ENCODE measurements at places on chromosomes 1 and 21.
A peak's percentile ranks its signal among the peaks of the same experiment; 100 is the strongest.

DNA sequence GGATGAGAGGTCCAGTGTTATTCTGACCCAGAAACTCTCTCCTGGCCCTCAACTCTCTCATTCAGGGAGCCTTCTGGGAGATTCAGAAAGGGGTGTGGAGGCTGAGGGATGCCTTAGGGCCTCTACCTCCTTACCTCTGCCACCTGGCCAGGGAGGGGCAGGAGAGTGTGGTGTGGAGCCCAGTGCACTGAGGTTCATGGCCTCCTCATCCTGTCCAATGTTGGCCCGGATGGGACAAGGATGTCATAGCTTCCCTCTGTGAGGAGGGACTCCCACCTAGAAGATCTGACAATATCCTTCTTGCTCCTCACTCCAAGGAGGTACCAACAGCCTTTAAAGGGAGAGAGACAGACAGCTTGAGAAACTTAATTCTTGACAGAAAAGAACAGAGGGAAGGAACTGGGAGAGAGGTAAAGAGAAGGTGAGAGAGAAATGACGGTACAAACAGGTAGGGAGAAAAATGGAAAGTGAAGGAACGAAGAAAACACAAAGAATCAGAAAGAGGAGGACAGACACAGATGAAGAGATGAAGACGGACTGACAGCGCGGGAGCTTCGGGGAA lies 779 bp downstream of the BEND5 start:
- DNase-seq = peak; percentile 47

DNA sequence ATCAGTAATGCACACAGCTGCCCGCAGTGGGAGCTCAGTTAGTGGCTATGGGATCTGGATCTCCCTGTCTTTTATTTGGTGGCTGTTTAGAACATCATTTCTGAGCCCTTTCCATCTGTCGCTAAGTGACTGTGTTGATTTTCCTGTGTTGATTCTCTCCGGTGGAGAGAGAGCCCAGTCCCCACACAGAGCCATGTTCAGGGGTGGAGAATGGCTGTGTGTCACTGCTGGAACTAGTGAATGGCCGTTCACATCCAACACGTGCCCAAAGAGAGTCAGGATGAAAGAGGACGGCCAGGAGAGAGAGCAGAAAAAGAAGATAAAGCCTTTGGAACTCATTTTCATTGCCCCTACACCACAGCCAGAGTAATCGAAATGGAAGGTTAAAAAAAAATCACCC lies 76.2 kb downstream of the FBXO2 start:
- no peak for DNase-seq

- no peak for DNase-seq
These were observed 45.0 kb upstream of the C1orf53 start for GRCh38 chr1:197857477-197857876.

- no peak for DNase-seq
These were observed 45.1 kb upstream of the BMP8B start for GRCh38 chr1:39833621-39834385.

DNA sequence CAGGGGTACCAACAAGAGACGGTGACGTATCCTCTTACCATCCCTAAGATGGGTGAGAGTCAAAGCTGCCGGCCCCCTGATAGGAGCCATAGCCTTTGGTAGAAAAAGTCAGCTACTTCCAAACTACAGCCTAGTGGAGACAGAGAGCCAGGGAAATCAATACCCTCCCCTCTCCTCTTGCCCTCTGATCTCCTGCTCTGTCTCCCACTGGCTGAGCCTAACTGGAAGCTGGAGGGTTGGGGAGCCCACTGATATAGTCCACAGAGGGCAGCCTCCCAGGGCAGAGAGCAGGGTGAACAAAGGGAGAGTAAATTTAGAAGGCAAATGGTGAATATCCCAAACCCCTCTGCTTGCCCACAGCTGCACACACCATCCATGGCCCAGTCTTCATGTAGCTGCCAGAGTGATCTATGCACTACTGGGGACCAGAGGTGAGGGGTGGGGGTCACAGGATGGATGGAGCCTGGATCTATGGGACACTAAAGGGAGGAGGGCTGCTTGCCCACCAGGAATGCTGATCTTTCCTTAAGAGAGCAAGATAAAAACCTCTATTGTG lies 80.0 kb downstream of the DHRS3 start:
- no peak for DNase-seq

DNA sequence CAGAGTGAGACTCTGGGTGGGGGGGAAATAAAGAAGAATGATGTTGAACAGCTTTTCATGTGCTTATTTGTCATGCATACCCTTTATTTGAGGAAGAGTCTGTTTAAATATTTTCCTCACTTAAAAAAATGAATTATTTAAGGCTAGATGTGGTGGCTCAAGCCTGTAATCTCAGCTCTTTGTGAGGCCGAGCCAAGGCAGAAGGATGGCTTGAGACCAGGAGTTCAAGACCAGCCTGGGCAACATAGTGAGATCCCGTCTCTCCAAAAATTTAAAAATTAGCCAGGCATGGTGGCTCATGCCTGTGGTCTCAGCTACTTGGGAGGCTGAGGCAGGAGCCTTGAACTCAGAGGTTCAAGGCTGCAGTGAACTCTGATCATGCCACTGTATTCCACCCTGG lies 25.4 kb downstream of the SLC30A1 start:
- DNase-seq = no peak

DNA sequence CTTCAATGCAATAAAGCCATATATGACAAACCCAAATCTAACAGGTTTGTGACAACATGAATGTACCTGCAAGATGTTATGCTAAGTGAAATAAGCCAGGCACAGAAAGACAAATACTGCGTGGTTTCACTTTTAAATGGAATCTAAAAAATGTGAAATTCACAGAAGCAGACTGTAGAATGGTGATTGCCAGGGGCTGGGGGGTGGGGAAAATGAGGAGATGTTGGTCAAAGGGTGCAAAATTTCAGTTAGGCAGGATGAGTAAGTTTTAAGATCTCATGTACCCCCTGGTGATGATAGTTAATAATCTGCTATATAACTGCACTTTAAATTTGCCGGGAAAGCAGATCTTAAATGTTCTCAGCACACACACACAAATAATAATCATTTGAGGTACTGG lies 160.5 kb downstream of the PTBP2 start:
- DNase-seq = no peak

GRCh38 chr1:74363220-74363619 lies 128.0 kb downstream of the TNNI3K start:
- DNase-seq = no peak

GRCh38 chr1:175702079-175702795 lies 41.2 kb downstream of the TNR start:
- DNase-seq = no peak

DNA sequence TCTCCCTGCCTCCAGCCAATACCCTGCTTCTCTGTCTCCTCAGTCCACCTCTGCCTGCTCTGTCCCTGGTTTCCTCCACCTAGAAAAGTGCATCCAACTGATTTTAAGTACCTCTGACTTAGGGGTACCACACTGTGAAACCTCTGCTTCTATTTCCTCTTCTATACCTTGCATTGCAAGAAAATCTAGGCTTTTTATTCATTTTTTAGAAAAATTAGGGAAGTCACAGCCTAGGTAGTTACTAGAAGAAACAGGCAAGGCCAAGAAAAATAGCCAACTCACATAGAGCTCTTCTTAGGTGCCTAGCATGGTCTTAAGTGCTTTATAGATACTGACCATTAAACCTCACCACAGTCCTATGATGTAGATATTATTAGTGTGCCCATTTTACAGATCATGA lies 39.1 kb downstream of the HIVEP3 start:
- DNase-seq = no peak

All from right kidney (tissue), 9 donors.